Pulmonary artery endothelial cell (primary cell): ENCODE measurements at places on chromosomes 3 and 15. TPM values are rescaled to one million over a fixed set of nuclear protein-coding genes. Genes with fewer than 3 reads are reported as not detected.

The GP5 gene
- total RNA-seq, result 0.07 TPM in 2 replicates

DNA sequence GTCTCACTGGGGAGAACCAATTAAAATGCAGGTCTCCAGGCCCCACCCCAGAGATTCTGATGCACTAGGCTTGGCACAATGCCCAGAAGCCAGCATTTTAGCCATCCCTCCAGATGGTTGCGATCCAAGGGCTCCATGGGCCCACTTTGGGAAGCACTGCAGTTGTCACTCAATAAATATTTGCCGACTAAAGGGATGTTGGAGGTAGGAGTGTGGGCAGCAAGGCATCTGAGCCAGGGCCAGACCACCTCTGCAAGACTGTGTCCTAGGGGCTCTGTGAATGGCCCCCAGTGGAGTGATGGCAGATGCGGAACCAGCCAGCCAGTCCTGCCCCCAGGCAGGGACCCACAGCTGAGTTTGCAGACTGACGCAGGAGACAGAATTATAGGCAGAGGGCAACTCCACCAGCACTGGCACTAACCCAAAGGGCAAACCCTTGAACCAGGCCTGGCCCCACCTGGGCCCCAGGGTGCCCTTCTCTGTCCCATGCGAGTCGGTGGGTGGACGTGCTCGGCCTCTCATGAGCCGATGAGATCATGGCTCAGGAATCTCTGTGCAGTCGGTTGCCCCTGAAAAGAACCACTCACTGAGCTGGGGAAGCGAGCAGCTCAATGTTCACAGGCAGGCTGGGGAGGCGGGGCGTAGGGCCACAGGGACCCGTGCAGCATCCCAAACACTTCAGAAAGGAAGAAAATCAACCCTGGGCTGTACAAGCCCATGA lies 49.7 kb downstream of the SEMA5B start:
- no peak for DNase-seq

GRCh38 chr3:38576131-38576525 lies 73.4 kb downstream of the SCN5A start:
- no peak for DNase-seq

GRCh38 chr3:184806567-184807271 lies 5.2 kb upstream of the VPS8 start:
- no peak for DNase-seq

DNA sequence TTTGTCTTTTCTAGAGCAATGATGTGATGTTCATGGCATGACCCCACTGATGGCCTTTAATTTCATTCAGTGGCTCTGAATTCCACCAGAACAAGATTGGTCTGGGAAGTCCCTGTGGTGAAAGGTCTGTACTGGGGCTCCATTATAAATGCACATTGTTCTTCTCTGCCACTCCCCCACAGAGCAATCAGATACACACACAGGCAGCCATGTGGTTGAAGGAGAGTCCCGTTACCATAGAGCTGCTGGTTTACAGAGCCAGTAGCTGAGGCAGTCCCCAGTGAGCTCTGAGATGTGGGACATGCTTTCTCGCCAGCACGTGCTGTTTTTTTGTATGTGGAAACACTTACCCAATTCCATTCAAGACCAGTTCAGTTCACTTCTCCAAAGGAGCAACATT lies 172.7 kb upstream of the TRIM42 start:
- no peak for DNase-seq

GRCh38 chr3:170257145-170257544 lies 34.9 kb downstream of the PRKCI start:
- DNase-seq, result no peak
